Adipocyte (in vitro differentiated cells): ENCODE measurements at places on chromosomes 4 and X.

DNA sequence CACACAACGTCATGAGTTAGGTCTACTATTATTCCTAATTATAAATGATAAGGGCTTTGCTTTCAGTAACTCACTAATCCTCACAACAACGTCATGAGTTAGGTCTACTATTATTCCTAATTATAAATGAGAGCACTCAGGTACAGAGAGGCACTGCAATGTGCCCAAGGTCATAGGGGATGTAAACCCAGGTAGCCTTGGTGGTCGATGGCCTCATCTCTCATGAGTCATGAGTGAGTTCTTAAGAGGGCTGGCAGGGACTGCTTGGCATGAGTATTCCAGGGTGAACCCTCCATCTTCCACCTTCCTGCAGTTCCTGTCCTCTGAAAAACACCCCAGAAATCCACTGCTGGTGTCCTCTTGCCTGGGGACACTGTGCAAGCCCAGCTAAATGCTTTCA lies 317.1 kb downstream of the STK32B start:
- DNase-seq = no peak

DNA sequence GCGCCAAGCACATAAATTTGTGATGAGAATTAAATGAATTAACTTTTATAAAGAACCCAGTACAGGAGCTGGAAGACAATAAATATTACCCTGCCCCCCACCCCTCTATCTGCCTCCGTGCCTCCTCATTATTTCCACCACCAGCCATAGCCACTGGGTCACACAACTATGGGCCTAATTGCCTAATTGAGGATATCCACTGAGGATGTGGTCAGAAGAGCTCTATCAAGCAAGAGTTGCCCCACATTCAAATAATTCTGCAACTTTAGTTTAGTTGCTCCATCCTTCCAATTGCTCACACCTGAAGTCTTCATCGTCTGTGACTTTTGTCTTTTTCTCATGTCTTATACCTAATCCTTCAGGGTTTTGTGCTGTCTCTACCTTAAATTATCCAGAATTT lies 9.5 kb upstream of the CXCL8 start:
- DNase-seq = no peak

DNA sequence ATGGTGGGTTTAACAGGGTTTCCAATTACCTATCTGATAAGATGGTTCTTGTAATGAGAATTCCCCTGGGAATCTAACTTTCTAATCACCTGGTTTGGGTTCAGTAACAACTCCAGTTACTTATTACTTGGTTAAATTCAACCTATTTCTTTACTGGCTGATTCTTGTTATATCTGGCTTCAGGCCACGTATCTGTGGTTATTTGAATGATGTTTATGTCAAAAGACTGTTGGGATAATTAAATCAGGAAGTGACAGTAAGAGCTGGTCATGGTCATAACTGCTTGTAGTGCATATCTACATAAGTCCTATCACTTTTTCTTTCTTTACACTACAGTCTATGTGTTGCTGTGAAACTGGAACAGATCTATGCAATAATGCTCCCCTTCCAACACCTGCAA lies 108.1 kb downstream of the MID1 start:
- no peak for DNase-seq

GRCh38 chr4:152436384-152436783 lies 99.5 kb downstream of the FBXW7 start:
- DNase-seq = no peak

- no peak for DNase-seq
Measured at GRCh38 chrX:132853040-132853439, 105.4 kb downstream of the HS6ST2 start.

DNA sequence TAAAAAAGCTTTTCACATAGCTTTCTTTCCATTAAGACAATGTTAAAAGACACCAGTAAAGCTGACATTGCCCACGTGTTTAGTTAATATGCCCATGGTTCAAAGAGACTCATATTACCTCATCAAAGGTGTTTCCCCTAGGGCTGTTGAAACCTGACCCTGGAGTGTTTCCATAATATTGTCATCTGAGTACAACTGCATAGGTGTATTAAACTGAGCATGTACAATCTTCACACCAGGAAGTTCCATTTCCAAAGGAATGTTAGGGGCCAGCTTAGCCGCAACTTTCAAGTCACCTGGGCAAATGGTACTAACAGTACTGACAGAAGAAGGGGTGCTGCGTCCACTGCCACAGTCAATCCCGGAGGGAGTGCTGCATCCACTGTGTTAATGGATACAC lies 27.1 kb downstream of the PDLIM3 start:
- no peak for DNase-seq

DNA sequence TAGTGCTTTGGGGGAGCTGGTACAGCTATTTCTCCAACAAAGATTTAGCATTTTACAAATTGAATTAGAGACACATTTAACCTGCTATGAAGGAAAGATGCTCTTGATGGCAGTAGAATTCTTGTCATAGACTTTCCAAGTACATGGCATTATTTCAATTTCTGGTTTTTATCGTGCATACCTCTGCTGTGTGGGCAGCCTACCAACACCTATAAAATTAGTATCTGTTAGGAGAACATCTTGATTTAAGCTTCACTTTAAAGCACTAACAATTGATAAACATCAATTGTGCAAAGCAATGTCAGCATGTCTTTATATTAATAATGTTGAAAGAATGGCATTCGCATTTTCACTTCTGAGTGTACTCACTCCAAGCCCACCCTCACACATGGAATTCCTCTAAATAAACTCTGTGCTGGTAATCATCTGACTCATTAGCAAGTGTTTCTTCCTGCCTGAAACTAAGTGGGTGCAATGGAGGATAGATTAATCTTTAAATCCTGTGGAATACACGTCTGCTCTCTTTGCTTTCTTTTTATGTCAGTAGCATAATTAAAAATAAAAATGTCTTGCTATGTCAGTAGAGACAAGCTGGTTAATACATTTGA lies 279.8 kb upstream of the MAGEB18 start:
- no peak for DNase-seq

DNA sequence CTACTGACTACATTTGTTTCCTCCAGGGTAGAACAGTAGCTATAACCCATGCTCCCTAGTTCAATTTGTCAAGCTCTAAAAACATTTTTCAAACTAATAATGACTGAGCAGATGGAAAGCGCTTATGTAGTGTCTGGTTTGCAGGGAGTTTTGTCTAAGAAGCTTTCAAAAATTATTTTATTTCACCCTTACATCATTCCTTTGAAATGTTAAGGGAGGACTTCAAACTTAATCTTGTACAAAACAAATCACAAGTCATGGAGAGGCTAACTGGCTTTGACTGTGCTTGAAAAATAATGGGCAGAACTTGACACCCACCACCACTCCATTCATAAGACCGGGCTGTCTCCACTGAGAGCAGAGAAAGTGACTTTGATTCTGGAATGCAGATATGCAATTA lies 153.4 kb upstream of the QRFPR start:
- DNase-seq = no peak

- DNase-seq = no peak
Measured at GRCh38 chr4:86631166-86631565, 37.1 kb downstream of the PTPN13 start.

GRCh38 chr4:83217721-83218522 lies 66.7 kb downstream of the COQ2 start:
- DNase-seq = no peak

GRCh38 chrX:115494161-115494560 lies 66.8 kb upstream of the PLS3 start:
- DNase-seq = peak; percentile 40

DNA sequence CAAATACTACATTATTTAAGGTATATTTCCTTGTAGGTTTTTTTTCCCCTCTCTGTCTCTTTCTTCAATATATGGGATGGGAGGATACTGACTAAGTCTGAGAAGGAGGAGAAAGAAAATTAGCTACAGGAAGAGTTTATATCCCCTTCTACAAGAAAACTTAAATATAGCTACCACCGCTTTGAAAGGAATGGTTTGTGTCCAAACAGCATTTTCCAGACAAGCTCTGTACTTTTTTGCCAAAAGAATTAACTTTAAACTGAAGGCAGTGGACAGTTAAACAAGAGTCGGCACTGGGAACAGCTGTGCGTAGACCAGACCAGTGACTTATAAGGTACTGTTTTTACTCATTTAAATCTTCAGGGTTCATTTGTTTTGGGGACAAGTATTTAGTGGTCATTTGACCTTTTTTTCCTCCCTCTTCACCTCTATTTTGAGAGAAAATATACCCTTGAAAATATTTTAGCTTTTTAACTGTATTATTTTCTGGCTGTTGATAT lies 303.7 kb downstream of the ARHGAP24 start:
- peak; percentile 65 for DNase-seq

DNA sequence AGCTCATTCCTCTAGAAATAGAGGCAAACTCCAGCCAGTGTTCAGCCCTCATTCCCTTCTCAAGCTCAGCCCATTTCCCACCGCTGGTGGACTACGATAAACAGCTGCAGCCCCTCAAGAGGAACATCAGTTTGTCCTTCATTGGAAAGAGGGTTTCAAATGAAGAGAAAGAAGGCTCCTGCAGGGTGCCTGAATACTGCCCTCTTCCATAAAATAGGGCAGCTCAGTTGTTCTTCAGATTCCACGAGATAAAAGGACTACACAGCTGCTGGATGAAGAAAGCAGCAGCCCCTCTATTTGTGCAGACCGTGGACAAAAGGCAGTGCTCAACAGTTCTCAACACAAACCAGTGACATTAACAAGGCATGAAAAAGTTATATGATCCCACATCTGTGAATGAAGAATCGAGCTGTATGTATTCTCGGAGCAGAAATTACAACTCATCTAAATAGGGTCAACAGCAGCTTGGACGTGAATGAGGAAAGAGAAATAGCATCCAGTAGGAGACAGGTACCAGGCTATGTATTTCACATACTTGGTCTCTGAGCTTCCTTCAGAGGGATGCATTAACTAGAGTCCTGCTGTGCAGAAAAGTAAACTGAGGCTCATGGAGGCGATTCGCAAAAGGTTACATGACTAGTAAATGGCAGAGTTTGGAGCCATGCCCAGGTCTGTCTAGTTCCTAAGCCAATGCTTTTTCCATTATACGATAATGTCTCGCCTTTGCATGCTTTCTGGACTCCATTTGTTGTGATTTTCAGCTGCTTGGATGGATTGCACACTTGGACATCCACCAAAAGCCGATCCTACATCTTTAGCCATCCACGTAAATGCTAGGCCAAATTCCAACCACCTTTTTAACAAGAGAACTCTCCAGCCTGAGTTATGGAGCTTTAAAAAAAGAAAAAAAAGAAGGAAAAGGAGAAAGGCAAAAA lies 301.2 kb upstream of the PPARGC1A start:
- no peak for DNase-seq

GRCh38 chr4:28488021-28488420 lies 1627.4 kb downstream of the STIM2 start:
- no peak for DNase-seq

GRCh38 chr4:173413036-173413435 lies 14.1 kb upstream of the SCRG1 start:
- peak; percentile 46 for DNase-seq

DNA sequence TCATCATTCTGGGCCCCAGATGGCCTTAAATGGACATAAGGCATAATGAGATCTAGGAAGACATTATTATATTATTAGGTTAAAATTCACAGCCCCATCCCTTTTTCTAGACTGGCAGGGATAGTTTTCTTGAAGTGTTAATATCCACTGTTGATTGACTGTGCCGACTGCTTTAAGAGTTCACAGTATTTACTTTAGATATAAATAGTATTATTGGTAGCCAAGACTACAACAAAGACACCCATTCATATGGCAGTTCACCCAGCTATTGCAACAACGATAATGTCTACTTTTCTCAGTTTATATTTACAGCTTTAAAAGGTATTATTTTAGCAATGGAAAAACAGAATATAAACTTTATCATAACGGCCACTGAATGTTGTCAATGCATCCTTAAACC lies 922.2 kb upstream of the POU3F4 start:
- no peak for DNase-seq

- DNase-seq = no peak
Measured at GRCh38 chr4:55608591-55608990, 16.5 kb upstream of the PDCL2 start.

GRCh38 chr4:182380771-182381181 lies 137.6 kb downstream of the TENM3 start:
- peak; percentile 52 for DNase-seq

- DNase-seq = no peak
Measured at GRCh38 chrX:11273544-11273943, 19.7 kb upstream of the AMELX start.

DNA sequence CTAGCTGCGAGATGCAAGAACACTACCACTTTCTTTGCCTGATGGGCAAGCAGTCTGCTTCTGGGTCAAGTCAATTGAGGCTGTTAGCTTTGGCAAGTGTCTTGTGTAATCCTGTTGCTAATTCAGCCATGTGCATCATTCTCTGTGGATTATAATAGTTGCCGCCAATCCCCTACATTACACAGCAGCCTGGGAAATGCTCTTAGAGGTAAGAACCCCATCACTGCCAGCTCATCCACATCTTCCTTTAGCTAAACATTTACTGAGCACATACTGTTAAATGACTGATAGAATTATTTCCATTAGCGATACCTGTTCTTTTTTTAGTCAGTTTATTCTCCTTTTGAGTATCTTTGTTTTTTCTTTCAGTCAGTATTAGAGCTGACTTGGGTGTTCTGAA lies 116.2 kb downstream of the CBR4 start:
- no peak for DNase-seq

DNA sequence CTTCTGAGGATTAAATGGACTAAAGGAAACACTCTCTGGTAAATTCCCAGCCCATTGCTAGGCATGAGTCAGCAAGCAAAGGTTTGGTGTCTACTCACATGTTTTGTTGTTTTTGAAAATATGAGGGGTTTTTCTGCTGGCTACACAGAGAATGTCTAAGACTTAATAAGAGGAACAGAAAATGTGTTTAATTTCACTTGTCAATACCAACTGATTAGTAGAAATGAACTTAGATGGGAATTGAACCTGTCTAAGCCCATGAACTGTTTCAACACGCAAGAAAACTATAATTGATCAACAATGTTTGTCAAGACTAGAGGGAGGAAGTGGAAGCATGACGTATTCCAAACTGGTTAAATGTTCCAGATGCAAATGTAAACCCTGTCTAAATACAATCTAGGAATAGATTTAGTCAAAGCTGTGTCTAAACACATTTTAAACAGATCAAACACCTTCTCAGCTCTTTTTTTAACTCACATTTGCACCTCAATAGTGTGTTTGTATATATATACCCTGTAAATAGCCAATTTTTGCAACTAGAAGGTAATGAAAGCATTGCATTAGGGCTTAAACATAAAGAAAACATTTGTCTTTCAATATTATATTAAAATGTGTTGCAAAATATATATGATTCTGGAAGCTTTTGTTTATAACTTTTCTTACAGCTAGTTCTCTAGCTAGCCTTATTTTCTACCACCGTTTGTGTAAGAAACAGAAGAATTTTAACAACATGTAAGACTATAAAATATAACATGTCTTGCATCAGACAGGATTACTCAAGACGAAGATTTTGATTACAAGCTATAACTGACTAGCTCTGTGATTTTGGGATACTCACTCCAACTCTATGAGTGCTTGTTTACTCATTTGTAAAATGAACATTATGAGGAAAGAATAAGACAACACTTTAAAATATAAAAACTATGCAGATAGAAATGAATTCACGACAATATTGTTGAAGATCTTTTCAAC lies 607.8 kb downstream of the FSTL5 start:
- DNase-seq = peak; percentile 71
